Effector CD4-positive, alpha-beta T cell (primary cell): ENCODE measurements at places on chromosomes 16 and 17.

GRCh38 chr17:40926341-40926740 is 11.1 kb downstream of the KRT23 start:
- no peak for DNase-seq

DNA sequence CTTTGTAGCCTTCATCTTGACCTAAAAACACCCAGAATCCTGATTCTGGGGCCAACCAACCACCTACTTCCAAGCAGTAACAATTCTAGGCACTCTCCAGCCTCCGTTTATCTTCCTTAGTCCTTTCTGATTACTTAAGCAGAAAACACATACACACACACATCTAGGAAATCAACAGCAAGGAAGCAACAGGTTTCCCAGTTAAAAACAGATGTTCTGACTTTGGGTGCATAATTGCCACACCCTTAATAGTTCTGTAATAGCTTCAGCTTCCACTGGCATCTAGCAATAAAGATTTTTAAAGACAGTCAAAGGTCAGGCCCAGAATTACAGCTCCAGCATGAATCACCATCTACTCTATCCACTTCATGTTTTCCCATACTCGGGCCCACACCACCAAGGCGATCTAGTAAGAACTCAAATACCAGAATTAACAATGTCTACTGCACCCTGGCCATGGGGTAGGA is 2.6 kb downstream of the ARHGAP17 start:
- no peak for DNase-seq

DNA sequence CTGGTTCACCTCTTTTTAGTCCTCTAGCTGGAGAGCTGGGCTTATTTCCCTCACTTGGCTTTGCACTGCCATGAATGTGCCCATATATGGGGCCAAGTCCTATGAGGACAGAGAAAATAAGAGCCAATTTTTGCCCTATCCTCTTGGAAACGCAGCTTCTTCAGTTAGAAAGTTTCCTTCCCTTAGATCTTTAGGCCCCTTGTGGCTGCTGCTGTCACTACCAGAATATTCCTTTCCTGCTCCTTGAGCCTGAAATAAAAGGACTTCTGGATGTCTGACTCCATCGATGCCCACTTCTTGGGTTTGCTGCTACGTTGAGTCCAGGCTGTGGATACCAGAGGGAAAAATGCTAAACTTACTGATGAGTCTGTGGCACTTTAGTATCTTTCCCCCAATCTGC is 487.1 kb downstream of the GRIN2A start:
- no peak for DNase-seq

- peak; percentile 6 for DNase-seq
Observed at GRCh38 chr17:8162997-8163977, 539 bp upstream of the VAMP2 start.

DNA sequence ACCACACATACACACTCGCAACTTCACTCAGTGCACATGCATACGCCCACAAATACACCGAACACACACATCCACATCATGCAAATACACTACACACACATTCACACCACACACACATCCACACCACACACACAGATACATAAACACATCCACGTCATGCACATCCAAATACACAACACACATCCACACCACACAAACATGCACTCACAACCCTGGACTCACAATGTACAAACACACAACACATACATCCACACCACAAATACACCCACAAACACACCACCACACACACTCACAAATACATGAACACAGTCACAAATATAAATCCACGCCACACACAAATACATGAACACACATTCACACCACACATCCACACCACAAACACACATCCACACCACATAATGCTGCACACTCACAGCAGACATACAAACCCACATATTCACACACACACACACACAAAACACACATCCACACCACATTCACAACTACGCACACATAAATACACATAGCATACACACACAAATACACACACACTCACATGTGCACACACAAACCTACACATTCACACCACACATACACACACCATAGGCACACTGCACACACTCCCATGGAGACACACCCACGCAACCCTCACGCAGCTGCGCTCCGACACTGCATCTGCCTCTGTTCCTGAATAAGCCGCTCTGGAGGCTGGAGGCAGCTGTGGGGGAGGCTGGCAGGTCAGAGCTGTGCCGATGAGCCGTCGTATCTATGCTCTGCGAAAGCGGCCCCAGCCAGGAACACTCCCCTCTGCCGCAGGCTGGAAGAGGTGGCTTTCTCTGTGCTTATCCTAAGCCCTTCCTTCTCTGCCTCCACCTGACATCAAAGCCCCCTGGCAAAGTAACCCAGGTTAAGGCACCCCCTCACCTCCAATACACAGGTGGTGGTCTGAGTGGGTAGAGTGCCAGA is 141.8 kb downstream of the GRIN2A start:
- DNase-seq = no peak
